Stimulated activated CD4-positive, alpha-beta T cell treated with anti-CD3 and anti-CD28 coated beads, Interleukin-12 subunit alpha, Interleukin-12 subunit beta, amount 100 ng/mL, for 48 hours (primary cell): ENCODE measurements at places on chromosomes 11 and 22.

- no peak for DNase-seq
These were observed 88.7 kb upstream of the CHRM4 start for GRCh38 chr11:46480166-46480726.

DNA sequence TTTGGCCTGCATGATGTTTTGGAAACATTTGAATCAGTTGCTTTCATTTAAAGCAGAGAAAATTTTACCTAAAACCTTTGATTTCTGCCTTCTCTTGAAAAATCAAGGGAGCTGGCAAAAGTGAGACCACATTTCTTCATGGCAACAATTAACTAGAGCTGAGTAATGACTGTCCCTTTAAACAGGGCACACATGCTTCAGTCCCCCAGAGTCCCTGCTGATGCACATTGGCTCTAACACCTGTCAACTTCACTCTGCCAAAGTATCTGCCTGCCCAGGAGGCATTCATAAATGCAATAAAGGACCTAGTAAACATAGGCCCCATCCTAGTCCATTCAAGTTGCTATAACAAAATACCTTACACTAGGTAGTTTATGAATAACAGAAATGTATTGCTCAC is 87.1 kb upstream of the LDLRAD3 start:
- no peak for DNase-seq

GRCh38 chr11:22878604-22879003 is 18.3 kb upstream of the CCDC179 start:
- DNase-seq: no peak

GRCh38 chr11:1573903-1574237 is 1.8 kb upstream of the DUSP8 start:
- no peak for DNase-seq

- DNase-seq: no peak
These were observed 1055.3 kb downstream of the BRD1 start for GRCh38 chr22:48772286-48772907.

DNA sequence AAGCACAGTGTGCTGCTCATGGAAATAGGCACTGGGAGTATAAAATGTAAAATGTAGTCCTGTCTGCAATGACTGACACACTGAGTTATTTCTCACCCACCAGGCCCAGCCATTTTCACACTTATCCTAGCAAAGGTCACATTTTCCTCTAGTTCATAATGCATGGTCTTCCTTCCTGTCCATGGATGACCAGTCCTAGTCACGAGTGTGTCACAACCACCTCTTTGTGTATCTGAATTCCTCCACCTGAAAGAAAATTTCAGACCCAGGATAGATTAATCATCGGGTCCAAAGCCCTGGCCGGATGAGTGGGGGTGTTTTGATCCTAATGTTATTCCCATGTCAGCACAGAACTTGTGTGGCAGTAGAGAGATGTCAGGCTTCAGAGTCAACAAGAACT is at the start of gene MRGPRX4:
Gene MRGPRX4, plus strand, starts transcription at position 172 of the 400 bp plus-strand sequence. CDS start 420 bp downstream, outside the sequence.
- no peak for DNase-seq

DNA sequence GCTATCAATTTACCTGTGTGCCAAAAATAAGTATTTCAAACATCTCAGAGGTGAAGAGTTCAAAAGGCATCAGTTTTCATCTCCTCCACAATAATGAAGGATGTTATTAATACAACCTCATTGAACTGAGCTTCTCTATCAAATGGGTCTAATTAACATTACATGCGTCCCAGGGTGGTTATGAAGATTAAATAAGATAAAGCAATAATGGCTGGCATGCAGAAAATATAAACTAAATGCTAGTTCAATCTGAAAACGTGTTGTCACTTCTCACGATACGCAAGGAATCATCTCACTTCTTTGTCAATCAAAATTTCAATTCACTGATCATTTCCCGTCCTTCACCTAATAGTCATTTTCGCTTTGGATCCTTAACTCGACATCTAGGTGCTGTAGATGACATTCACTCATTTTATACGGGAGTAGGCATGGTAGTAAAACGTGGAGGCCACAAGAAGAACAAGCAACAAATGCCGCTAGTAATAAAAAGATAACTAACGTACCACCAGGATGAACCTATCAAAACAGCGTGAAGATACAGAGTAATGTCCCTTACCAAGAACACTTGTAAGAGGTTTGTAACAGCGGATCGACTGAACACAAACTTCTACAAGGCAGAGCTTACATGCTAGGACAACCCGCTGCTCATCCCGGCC is 918 bp downstream of the CHORDC1 start:
- no peak for DNase-seq

DNA sequence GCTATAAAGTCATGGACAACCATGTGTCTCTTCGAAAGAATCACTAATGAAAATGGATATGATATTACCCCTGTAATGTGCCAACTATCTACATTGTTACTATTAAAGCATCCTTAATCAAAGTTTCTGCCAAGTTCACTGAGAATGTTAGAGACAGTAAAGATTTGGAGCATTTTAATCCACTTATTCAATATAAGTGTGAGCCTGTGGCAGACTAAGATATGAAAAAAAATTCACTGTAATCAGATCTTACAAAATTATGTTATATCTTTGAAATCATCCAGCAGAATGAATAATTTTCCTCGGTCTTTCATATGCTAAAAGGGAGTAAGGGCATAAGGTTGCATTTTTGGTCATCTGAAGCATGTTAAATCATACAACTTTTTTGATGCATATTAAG is 49.9 kb downstream of the MAML2 start:
- DNase-seq: no peak

DNA sequence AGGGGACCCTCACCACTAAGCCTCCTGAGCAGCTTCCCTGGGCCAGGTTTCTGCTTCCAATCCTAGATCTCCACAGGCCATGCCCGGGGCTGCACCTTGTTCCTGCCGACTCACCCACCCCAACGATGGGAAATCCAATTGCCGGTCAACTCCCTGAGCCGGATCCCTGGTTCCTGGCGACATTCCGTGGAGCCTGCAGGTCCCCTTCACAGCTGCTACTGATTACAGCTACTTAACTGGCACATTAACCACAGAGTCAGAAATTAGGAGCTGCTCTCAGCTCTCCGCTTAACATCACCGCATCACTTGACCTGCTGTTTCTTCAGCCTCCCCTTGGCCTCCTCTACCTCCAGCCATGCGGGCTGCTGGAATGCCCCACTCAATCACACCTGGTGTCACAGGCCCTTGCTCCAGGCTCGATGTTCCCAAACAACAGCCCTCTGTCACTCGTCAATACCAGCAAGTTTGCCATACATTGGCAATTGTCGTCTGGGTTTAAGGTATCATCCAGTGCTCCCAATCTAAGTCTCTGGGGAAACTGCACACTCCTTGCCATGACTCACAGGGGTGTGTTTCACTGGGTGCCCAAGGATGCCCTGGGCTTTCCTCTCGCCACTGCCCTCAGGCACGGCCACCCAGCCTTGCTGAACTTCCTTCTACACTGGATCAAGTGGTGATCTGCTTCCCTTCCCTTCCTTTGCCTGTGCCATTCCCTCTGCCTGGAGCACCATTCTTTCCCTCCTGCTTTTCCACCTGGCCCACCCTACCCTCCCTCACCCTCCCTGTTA is 181.0 kb downstream of the MN1 start:
- no peak for DNase-seq

- no peak for DNase-seq
These were observed 304.0 kb upstream of the NARS2 start for GRCh38 chr11:78878631-78879030.

- DNase-seq: no peak
These were observed 93.9 kb downstream of the CD44 start for GRCh38 chr11:35232891-35233330.

GRCh38 chr11:5317292-5317691 is 6.8 kb downstream of the OR51B2 start:
- DNase-seq: no peak

GRCh38 chr11:33885338-33886005 is 6.4 kb downstream of the LMO2 start:
- no peak for DNase-seq

DNA sequence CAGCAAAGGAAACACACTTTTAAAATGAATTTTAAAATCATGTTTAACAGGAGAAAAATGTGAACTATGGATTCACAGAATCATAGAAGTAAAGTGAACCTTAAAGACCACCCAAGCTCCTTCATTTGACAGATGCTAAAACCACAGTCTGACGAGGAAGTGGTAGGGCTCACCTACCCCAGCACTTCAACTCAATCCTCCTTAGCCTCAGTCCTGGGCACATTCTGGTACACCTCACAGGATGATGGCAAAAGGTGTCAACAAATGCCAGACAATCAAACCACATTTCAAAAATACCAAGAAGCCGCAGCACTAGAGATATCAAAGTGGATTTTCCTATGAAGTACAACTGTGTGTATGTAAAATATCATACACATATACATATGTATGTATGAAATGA is 43.1 kb downstream of the PITPNB start:
- no peak for DNase-seq

- no peak for DNase-seq
These were observed 40.5 kb downstream of the IL18BP start for GRCh38 chr11:72039031-72039855.

DNA sequence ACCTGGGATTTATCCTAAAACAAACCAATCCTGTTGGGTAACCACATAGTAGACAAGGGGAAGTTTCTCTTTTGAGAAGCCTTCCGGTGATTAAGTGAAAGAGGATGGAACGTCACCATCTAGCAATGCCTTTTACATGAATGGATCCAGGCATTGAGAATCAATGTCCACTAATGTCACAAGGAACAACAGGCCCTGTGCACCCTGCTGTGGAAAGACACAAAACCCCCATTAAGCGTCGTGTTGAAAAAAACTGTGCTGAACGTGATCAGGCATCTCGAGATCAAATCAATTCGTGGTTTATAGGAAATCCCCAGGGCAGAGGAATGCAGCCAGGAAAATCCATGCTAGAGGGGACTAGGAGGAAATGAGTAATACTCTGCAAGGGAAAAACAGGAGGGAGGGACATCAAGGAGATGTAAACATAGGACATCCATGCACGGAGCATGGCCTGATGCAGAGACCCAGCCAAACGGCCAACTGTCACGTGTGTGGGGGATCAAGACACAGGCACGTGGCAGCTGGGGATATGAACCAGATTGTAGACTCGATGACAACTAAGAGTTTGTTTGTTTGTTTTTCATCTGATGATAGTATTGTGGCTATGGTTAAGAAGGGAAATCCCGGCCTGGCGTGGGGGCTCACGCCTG is 38.6 kb upstream of the CARS1 start:
- no peak for DNase-seq

DNA sequence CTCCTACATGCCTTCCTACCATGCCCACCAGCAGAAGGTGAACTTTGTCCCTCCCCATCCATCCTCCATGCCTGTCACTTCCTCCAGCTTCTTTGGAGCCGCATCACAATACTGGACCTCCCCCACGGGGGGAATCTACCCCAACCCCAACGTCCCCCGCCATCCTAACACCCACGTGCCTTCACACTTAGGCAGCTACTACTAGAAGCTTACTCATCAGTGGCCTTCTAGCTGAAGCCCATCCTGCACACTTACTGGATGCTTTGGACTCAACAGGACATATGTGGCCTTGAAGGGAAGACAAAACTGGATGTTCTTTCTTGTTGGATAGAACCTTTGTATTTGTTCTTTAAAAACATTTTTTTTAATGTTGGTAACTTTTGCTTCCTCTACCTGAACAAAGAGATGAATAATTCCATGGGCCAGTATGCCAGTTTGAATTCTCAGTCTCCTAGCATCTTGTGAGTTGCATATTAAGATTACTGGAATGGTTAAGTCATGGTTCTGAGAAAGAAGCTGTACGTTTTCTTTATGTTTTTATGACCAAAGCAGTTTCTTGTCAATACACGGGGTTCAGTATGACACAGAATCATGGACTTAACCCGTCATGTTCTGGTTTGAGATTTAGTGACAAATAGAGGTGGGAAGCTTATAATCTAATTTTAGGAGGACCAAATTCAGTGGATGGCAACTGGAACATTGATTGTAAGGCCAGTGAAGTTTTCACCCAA is 56.1 kb downstream of the KCNJ1 start:
- DNase-seq: no peak

DNA sequence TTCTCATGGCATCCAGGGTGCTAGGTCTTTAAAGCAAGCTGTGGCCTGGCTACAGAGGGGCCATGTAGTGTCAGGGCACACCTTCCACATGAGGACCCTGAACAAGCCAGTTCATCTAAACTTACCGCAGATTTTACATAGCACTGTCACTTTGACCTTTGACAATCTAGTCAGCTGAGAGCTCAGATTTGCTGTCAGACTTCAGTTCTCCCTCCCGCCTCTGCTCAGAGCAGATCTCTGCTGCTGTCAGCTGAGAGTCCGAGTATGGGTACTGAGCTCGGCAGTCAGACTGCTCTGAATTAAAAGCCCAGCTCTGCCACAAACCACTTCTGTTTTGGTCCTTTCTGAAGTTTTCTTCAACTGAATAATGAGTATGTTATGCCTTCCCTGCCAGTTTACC is 507.1 kb downstream of the SOX6 start:
- no peak for DNase-seq

DNA sequence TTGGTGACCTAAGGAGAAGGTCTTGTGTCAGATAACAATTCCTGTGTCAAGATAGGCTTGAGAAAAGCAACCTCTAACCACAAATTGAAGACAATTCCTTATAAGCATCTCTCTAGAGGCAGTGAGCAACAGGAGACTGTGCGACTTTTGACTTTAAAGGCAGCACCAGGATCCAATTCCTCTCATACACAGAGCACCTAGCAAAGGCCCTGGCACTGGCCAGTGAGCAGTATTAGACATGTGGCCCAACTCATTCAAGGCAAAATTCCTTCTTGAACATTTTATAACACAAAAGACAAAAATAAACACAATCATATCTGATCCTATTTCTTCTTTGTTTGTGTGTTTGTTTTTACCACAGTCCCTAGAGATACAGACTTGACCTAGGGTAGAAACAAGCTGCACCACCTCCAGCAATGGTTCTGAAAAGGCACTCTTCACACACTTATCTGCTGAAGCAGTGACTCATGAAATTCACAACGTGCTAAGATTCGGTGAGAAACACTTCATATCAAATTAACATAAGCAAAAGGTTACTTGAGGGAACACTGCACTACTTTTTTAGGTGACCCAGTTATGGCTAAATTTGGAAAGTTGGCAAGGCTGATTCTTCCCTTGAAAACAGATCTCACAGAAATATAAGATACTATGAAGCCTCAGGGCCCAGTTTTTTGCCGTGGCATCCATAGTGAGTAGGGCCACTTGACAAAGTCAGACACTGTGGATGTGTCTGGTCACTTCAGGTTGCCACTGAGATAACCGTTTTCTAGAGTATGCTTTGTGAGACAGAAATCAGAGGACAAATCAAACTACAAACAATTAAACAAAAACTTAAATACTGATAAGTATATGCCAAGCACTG is 1018.9 kb downstream of the DLG2 start:
- no peak for DNase-seq

GRCh38 chr22:17629641-17630040 is 1.1 kb upstream of the ATP6V1E1 start:
- no peak for DNase-seq

GRCh38 chr11:80417681-80418080 is 976.9 kb upstream of the TENM4 start:
- no peak for DNase-seq

DNA sequence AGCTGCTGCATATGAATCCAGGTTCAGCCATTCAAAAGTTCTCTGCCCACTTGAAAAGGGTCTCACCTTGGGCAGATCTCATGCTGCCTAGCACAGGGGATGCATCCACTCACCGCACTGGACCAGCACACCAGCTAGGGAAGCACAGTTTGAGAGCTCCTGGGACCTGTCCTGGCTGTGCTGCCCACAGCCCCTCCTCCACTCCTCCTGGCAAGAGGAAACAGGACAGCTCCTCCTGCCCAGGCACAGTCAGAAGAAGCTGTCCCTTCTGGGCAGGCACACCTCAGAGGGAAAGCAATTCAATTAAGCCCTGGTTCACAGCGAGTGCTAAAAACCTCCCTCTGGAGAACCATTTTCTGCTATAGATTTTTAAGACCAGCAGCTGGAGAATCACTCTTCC is 146.7 kb downstream of the ST3GAL4 start:
- no peak for DNase-seq

- no peak for DNase-seq
These were observed 217.0 kb upstream of the ZBED5 start for GRCh38 chr11:11074686-11075335.
